ENCODE measurements at places on chromosomes 7 and 10.

DNA sequence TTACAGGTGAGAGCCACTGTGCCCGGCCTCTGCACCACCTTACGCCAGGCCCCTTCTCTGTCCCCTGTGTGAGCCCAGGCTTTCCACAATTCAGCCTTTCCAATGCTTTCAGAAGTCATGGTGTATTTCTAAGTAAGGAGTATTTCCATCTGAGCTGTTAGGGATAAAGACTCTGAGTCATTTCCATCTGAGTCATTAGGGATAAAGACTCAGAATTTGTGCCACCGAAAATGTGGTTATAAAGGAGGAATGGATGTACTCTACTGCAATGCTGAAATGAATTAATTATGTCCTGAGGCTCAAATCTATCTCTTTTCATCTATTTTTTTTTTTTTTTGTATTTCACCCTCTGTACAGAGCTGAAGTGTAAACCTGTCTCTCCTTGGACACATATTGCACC, 84.0 kb downstream of the GATA3 start:
- DNase-seq, result no peak

- no peak for DNase-seq
These were observed 10.1 kb downstream of the AQP1 start for GRCh38 chr7:30921540-30922401.

- no peak for DNase-seq
These were observed 79.4 kb downstream of the PDGFA start for GRCh38 chr7:440059-440749.

GRCh38 chr7:158106272-158106671, 481.4 kb downstream of the PTPRN2 start:
- DNase-seq, result no peak

- DNase-seq, result no peak
These were observed 21.4 kb downstream of the VPS26A start for GRCh38 chr10:69145329-69145728.

GRCh38 chr7:4714161-4714700, 32.1 kb downstream of the FOXK1 start:
- no peak for DNase-seq

All from NCI-H2081 (cell line).